ENCODE measurements at places on chromosomes 3 and 15.

DNA sequence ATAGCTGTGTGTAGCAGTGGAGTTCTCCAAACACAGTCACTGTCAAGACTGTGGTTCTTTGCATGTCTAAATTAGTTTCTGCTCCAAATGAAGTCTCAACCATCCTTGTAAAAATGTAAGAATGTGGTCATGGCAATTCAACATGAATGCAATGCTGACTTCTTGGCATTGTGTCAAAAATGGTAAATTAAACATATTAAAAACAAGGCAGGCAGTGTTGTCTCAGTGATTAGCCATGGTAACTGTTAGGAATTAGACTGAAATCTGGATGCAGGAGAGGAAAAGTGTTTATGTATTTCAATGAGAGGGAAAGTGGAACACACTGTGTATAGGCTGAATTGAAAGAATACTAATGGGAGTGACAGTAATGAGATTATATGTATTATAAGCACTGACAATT lies 597.2 kb downstream of the EDEM1 start:
- DNase-seq: no peak

DNA sequence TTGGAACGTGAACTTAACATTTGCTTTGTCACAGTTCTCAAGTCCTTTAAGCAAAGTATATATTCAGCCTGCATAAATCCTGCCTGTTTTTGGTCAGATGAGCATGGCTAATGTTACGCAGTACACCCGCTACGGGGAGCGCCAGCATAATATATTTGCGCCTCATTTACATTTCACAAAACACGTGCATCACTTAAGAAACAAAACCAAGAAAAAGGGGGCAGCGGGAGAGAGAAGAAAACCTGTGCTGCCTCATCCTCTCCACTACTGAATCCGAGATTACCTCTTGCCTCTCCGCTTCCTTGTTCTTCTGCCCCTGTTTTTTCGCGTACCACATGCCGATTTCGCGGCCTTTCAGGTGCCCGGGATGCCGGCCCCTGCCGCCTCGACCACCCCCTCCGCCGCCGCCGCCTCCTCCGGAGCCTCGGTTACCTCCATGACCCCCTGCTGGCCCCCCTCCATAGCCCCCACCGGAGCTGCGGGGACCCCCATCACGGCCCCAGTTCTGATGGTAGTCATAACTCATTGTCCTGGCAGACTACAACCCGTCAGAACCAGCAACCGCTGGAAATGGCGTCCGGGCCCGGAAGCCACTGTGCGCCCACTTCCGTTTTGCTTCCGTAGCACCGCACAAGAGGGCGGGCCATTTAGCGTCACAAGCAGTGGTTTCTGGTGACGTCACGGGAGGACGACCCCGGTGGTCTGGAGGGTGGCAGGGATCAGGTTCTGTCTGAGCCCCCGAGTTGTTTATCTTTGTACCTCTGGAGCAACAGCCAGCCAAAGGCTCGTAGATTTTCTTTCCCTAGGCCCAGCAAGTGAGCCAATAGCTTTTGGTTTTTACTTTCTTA lies at the start of gene DHX36:
Gene DHX36 (minus strand): TSS at position 597 of the 848 bp plus-strand sequence. CDS start 71 bp downstream, at position 526.
- peak; percentile 76 for DNase-seq

DNA sequence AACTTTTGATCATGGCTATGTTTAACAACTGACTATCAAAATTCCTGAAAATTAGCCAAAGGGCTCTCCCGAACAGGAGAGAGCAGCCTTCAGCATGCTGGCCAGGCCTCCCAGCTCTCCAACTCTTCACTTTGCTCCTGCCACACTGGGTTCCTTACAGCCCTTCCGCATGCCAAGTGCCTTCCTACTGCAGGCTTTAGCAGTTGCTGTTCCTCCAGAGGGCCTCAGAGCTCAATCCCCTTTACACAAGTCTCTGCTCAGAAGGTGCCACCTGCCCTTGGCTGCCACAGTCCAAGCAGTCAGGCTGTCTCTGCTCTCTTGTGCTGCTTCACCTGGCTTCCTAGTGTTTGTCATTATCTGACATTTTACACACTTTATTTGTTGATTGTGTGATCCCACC lies 553.1 kb upstream of the PPP2R3A start:
- no peak for DNase-seq

GRCh38 chr15:60523056-60523455 lies 44.1 kb upstream of the ICE2 start:
- DNase-seq: no peak

DNA sequence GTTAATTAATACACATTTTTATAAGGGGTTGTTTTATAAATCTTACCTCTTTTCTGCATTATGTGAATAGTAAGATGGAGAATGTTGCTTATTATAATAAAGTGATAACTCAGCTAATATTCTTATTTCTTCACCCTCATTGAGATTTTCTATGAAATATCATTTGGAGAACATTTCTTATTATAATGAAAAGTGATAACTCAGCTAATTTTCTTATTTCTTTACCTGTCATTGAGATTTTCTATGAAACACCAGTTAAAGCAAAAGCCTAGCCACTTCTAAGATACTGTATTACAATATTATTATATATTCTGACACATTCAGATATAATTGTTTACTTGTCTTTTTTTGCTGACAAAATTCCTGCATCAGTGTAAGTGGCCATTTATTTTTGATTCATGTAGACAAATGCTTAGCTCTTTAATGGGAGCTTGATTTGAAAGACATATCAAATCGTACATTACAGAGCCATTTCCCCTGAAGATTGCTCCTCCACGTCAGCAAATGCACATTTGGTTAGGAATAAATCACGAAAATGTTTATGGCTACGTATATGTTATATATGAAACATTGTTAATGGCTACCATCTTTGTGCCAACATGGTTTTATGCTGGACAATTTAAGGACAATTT lies 427.5 kb downstream of the CHL1 start:
- no peak for DNase-seq

DNA sequence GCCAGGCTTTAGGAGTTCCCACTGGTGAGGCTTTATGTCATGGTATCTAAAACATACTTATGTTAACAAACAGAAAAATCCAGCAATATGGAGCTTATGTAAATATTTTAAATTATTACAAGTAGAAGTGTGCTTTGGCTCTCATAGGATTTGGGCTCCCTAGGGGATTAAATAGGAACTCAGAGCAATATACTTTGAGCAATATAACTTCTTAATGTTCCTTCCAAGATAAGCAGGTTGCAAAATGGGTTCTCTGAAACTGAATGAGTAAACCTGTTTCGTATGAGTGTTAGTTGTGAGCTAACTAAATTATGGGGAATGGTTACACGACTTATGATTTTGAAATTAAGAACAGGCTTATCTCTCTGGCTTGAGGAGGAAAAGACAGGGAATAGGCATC lies 366.1 kb upstream of the ZNF385D start:
- DNase-seq: no peak
